ENCODE measurements at places on chromosomes 2 and 18.

DNA sequence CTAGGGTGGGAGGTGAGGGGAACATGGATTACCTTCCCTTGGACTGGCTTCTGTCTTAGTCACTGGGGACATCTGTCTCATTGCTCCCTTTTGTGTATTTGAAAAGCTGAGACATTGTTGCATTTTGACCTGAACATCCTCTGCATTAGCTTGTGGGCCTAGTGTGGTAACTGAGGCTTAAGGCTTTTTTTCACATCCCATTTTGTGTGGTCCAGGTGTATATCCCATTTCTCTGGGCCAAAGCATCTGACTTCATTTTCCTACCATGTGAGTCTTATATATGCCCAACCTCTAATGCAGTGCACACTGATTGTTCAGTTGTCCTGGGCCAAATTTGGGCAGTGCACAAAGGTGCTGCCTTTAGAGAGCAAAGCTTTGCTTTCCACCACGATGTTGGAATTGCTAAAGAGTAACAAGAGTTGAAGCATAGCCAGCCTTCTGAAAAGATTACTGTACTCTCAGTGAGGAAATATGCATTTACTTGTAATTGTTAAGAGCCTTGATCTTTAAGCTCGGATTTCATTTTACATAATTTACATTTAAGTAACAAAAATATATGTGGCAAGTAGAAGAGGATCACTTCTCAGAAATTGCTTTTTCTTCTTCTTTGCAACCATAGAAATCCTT, 13.3 kb downstream of the PRKCE start:
- DNase-seq = no peak

DNA sequence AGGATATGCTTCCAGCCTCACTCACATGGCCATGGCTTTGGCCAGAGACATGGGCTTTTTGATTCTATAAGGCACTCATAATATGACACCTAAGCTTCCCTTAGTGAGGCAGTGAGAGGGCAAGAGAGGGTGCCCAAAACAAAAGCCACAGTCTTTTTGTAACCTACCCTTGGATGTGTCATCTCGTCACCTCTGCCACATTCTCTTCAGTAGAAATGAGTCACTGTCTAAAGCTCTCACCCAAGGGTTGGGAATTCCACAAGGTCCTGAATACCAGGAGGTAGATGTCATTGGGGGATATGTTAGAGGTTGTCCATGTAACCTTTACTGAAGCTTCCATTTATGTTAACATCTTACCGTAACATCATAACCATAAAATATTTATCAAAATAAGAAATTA, 108.4 kb downstream of the ALMS1 start:
- DNase-seq = peak; percentile 57

- no peak for DNase-seq
These were observed 2.9 kb upstream of the MEIS1 start for GRCh38 chr2:66431846-66432587.

DNA sequence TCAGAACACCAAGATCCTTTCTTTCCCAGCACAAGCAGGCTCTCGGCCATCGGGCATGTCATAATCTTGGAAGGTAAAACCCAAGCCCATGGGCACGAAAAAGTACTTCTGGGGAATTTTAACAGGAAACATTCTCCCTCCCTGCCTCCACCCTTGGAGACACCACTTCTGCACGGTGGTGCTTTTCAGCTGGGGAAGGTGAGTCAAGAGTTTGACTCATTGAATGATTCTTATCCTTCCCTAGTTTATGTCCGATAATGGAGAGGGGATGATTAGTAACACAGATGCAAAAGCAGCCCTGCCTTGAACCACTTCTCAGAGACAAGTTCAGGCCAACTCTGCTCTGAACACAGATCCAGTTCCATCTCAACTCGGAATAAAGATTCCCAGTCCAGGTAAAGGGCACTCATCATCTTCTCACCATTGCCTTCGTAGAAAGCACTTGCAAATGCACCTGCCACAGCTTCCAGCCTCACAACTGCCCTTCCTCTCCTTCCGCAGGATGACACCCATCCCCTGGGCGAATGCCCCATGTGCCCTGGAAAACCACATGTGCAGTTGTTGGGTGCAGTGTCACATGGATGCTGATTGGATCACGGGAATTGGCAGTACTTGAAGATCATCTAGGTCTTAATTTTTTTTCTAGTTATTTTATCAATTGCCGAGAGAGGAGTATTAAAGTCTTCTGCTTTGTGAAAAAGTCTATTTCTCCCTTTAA, 136.2 kb downstream of the PXDN start:
- peak; percentile 57 for DNase-seq

DNA sequence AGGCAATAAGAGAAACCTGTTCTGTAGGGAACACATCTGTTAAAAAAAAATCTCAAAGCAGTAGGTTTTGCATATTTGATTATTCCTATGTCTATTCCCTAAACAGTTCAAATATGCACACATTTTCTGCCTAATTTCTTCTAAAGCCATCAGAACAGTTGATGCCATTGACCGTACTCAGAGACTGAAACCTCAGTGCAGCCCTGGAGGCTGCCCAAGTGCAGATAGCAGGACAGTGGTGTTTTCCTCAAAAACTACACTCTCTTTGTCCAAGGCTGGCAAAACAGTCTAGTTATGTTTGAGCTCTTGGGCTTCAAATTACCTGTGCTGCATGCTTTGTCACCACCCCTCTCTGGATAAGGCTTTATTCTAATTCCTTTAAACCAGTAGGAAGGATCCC, 23.3 kb upstream of the NFE2L2 start:
- DNase-seq = no peak

- DNase-seq = no peak
These were observed 28.6 kb downstream of the EPG5 start for GRCh38 chr18:45938488-45938935.

DNA sequence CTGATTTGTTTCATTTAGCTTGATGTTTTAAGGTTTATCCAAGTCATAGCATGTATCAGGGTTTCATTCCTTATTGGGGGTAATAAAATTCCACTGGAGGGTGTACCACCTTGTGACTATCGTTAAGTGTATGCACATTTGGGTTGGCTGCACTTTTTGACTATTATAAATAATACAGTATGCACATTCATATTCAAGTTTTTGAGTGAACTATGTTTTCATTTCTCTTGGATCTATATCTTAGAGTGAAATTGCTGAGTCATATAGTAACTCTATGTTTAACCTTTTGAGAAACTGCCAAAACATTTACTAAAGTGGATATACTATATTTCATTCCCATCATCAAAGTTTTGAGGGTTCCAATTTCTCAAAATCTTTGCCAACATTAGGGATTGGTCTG, 952.7 kb downstream of the TDRD15 start:
- peak; percentile 31 for DNase-seq

DNA sequence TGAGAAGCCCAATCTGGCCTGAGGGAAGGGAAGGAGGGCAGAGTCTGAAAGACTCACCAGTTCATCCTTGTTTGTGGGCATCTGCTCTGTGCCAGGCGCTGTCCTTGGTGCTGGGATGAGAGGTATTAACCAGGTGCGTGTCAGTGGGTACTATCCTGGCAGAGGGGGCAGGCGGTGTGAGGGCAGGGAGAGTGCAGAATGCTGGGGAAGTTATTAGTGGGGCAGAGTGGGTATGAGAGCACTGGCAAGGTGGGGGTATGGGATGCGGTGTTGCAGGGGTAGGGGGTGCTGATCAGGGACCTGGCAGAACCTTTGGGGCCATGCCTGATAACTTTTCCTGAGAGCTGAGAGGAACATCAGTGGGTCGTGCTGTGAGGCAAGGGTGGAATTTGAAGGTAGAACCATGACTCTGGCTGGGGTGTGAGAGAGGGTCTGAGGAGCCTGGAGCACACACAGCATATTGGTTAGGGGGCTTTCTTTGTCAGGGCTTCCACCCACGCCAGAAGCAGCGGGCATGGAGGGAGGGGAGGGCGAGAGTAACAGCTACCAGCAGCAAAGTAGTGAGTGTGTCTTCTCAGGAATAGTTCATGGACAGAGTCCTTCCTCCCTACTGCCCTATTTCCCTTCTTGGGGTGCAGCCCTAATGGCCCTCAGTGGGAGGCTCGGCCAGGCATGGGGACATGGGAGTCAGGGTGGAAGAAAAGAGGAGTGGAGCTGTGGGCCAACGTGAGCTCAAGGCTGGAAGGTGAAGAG, 290.7 kb downstream of the CYP26B1 start:
- DNase-seq = peak; percentile 19

GRCh38 chr2:46718784-46719183, 196.8 kb downstream of the MCFD2 start:
- DNase-seq = peak; percentile 60

- DNase-seq = no peak
These were observed 43.9 kb downstream of the ITGA6 start for GRCh38 chr2:172470958-172471922.

DNA sequence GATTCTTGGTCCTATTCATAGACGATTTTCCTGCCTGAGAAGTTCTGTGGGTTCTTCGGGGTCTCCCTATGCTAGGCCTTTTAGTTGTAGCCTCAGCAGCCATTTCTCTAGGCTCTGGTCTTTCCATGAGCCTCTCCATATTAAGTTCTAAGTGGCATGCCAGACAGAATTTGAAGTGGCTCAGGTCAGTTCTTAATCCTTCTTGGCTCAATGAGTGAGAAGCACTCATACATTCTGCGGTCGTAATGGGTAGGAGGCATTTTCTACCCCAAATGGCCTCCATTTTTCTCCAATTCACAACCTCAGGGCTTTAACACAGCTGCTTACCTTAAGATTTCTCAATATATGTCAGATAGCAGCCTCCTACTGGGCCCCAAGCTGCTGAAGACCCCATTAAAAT, 405.3 kb upstream of the GALNT5 start:
- DNase-seq = no peak

- DNase-seq = no peak
These were observed 60.2 kb downstream of the CAVIN2 start for GRCh38 chr2:191786694-191787093.

- no peak for DNase-seq
These were observed 15.0 kb downstream of the UBXN4 start for GRCh38 chr2:135756692-135757091.

GRCh38 chr2:220781622-220782241, 790.4 kb downstream of the EPHA4 start:
- no peak for DNase-seq

- DNase-seq = no peak
These were observed 511.6 kb upstream of the CELF4 start for GRCh38 chr18:38077229-38077628.

- no peak for DNase-seq
These were observed 86.4 kb downstream of the TCF4 start for GRCh38 chr18:55501579-55501978.

GRCh38 chr2:42788478-42788793, 3.9 kb downstream of the HAAO start:
- no peak for DNase-seq

- no peak for DNase-seq
These were observed 636.1 kb upstream of the KLHL29 start for GRCh38 chr2:22748909-22749308.

DNA sequence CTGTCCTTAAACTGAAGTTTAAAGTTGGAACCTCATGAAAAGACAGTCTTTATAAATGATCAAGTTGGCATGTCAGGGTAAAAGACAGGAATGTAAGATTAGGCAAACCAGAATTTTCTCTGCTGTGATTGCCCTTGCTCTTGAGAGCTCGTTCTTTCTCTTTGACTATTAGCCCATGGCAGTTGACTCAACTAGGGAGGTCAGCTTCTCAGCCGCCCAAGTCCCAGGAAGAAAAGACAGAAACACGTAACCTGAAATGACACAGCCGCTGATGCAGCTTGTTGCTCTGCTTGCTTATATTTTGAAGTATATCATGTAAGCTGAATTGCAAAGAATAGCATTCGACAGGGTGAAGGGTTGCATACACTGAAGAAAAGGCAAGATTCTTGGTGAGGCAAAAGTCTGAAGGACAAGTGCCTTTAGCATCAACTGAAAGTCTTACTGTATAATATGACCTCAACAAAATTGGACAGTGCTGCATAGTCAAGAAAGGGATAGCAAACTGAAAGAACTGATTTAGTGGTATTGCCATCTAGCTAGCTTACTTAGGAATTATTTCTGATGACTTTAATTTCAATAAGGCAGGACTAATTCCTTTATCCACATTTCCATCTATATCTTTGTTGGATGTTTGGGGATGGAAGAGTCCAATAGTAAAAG, 54.7 kb downstream of the ARHGAP15 start:
- no peak for DNase-seq

DNA sequence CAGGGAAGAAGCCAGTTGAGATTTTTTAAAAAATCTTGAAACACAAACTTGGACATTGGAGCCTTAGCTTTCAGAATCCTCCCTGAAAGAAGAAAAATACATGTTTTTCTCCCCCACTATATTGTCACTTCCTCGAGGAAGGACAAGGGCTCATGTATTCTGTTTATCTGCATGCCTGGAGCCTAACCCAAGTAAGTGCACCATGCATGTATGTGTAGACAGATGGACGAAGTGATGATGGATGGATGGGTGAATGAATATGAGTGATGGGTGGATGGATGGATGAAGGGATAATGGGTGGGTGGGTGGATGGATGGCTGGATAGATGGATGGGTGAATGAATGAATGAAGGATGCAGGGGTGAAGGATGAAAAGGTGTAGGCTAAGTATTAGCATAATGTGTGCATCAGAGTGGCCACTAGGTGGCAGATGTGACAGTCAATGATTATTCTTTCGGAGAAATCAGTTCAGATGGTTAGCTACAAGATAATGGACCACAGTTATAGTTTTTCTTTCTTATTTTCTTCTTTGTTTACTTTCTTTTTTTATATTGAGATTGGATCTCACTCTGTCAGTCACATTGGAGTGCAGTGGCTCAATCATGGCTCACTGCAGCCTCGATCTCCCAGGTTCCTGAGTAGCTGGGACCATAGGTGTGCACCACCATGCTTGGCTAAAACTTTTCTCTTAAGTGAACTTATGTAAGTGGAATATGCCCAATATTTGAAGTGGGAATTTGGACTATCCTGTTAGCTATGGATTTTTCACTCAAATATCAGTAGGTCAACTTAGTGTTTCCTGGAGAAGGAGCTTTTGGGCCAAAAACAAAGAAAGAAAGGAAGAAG, 18.5 kb upstream of the CCDC93 start:
- peak; percentile 28 for DNase-seq

DNA sequence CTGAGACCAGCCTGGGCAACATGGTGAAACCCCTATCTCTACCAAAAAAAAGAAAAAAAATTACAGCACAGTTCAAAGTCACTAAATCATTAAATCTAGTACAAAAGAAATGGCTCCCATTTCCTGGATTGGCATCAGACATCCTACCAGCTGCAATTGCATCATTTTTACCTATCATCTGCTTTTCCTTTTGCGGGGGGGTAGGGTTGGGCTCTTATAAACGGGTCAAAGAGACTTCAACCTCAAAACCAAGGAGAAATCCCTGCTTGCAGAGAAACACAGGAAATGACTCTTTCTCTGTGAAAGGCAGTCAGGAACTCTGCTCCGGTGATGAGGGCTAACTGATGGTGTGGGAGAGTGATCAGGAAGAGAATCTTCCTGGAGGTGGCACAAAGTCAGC, 45.3 kb upstream of the RFX8 start:
- DNase-seq = peak; percentile 68

GRCh38 chr2:73975731-73976130, 9.0 kb upstream of the TET3 start:
- DNase-seq = no peak

- DNase-seq = no peak
These were observed 234.6 kb downstream of the HAUS1 start for GRCh38 chr18:46338766-46339165.
